Activated naive CD4-positive, alpha-beta T cell treated with anti-CD3 and anti-CD28 coated beads, Interleukin-2, amount 50 U/mL, for 72 hours (primary cell): ENCODE measurements at places on chromosomes 2 and 18. TPM values are rescaled to one million over a fixed set of nuclear protein-coding genes. Genes with fewer than 3 reads are reported as not detected.

The CUL3 gene
- 120 TPM for total RNA-seq

The ANKRD30BL gene
- not detected for total RNA-seq

The PTPRM gene
- 2.8 TPM for total RNA-seq

The LRATD1 gene
- not detected for total RNA-seq

DNA sequence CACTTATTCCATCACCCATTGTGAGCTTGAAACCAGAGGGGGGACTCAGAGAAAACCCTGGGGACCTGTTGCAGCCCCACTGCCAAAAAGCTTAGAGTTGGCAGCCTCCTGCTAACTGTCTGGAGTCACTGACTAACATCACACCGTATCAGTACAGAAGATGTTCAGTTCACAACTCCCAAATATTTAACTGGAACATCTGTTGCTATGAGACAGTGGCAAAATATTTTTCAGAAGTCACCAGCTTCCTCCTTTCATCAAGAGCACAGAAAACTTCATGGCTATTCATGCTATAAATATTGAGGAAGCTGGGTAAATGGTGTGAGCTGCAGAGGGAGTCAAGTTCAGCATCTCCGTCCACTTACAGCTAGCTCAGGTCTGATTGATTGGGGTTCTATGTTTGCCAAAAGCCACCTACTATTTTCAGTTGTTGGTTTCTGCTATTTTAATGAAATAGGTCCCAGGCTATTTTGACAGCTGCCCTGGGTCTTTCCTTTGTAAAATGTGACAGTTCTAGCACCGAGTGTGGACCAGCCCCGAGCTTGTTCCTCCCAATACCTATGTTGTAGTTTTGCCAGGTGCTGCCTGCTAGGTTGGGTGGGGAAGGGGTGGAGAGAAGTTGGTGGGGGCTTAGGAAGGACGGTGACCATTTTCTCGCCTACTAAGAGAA, 9.8 kb downstream of the TUBB6 start:
- DNase-seq = no peak

- DNase-seq = no peak
These were observed 168.6 kb downstream of the BCL2 start for GRCh38 chr18:63150942-63151421.

- DNase-seq = no peak
These were observed 80.3 kb upstream of the TAF1B start for GRCh38 chr2:9762941-9763340.

- no peak for DNase-seq
These were observed 15.7 kb upstream of the CNNM3 start for GRCh38 chr2:96800061-96801004.

DNA sequence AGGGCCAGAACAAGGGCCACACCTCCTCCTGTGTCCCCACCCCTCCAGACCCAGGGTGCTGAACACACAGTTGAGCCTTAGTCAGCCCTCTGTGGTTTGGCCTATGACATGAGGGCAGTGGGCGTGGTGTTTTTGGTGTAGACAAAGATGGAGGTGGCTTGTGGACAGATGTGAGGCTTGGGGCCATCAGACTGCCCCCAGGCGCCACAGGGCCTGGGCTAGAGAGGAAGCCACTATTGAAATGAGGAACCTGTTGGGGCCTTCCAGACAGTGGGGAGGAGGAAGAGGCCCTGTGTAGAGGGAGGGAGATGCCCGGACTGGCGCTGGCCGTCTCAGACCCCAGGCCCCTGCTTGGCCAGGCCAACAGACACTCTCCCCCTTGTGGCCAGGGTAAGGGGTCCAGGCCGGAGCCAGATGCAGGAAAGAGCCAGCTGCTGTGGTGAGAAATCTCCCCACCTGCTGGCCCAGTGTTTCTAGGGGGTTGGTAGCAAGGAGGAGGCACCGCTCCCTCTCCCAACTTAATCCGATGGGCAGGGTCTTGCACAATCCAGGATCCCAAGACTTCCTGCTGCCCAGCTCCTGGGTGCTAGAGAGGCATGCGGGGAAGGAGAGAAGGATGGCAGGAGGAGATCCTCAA, 53.8 kb downstream of the SMAD7 start:
- no peak for DNase-seq

DNA sequence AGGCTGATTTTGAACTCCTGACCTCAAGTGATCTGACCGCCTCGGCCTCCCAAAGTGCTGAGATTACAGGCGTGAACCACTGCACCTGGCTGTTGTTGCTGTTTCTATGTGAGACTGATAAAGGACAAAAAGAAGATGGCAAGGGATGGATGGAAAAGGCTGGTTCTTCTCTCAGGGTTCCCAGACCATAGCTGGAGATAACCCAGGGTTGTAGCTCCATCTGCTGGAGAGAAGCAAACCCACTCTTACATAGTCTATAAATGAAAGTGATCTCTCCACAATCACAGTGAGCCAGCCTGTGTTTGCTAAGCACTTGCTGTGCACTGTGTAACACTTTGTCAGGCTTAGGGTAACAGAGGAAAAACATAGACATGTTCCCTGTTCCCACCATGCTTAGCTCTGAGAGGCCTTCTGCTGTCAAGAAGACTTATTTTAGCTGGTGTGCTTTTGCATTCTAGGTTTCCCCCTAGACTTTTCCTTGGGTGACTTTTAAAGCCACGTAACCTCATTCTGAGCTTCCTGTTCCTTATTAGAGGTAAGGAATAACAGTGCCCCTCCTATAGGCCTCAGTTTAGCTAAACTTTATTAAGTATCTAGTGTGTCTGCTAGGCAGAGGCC, 49.7 kb downstream of the LIMS1 start:
- DNase-seq = peak; percentile 51

DNA sequence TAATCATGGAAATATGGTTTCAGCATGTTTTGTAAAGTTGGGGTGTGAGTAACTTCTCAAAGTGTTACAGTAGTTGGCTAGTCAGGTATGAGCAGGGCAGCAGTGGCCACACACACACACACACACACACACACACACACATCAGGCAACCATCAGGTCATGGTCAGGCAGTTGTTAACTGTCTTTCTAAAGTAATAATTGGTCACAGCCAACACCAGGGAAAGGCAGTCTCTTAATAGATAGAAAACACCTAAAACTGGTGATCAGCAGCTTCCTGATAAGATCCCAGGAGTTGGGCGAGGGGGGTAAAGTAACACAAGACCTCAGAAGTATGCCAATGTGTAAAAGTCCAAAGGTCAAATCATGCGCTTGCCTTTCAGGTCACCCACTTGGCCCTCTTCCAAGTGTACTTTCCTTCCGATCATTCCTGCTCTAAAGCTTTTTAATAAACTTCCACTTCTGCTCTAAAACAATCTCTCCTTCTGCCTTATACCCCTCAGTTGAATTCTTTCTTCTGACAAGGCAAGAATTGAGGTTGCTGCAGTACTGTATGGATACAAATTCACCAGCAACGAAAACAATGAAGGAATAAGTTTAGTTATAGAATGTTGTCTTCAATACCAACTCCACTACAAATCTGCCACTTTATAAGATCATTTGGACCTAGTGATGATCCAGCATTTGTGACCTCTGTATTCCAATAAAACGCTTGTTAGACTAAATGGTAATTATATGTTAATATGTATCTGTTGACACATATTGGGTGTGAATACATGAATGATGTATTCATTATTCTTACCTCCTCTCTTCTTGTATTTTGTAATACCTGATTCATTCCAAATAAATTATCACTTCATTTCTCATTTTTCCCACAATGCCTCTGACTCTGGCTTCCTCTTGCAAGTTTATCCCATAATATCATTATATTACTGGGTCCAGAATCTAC, 254.3 kb downstream of the METTL4 start:
- DNase-seq = no peak
